ENCODE measurements at places on chromosomes 4 and X.

DNA sequence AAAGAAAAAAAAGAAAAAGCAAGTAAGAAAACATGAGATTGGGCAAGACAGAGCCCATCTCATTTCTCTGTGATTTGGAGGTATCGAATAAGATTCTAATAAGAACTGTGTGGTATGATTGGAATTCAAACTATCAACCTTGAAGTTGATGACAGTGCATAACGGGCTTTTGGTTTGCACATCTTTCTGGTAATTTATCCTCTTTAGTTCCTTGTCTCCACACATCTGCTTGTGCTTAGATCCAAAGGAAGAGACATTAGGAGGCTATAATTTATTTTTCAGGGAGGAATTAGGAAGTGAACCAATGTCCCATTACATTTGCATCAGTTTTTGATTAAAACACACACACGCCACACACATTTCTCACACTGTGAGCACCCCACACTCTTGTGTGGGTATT, 149.9 kb downstream of the ARSF start:
- DNase-seq = no peak

- peak; percentile 55 for DNase-seq
Measured at GRCh38 chr4:83569987-83570386, 34.1 kb downstream of the GPAT3 start.

DNA sequence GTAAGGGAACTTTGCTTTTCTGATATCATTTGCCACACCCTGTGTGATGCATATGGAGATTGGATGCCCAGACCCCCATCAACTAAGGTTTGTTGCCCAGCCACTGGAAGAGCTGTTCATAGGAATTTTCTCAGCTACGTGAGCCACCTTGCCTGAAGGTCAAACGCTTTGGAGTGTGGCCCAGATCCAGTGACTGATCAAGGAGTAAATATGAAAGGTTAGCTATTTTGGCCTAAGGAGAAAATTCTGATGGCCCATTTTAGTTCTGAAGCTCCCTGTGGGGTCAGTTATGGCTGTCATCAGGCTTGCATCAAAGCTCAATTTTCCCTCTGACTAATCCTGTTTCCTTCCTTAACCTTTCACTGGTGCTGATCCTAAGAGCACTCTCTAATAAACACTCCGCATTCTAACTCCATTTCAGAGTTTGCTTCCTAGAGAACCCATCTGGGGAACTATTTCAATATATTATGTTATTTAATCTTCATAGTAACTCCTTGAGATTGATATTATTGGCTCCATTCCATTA, 407.7 kb downstream of the SPRY1 start:
- peak; percentile 45 for DNase-seq

- DNase-seq = no peak
Measured at GRCh38 chr4:153418121-153418520, 48.0 kb upstream of the TMEM131L start.

DNA sequence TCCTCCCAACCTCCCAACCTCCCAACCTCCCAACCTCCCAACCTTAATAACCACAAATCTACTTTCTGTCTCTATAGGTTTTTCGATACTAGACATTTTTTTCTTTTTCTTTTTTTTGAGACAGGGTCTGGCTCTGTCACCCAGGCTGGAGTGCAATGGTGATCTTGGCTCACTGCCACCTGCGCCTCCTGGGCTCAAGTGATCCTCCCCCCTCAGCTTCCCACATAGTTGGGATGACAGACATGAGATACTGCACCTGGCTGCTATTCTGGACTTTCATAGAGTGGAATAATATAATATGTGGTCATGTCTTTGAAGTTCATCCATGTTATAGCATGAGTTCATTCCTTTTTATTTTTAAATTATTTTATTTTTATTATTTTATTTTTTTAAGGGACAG, 39.5 kb upstream of the ZFX start:
- DNase-seq = no peak

DNA sequence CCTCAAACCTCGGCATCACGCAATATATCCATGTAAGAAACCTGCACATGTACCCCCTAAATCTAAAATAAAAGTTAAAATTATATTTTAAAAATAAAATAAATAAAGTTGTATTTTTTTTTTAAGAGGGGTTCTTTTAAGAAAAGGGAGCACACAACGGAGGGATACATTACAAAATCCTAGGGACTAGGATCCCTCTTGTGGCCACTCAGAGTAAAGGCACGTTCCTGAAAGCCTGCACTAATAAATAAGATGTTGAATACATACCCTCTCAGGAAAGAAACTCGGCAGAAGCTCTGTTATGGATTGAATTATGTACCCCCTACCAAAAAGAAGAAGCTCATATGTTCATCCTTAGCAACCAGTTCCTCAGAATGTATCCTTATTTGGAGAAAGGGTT, 50.9 kb upstream of the PRDX4 start:
- DNase-seq = peak; percentile 11

- DNase-seq = no peak
Measured at GRCh38 chr4:3792813-3793212, 26.6 kb downstream of the ADRA2C start.

GRCh38 chr4:5632066-5632440, 76.3 kb downstream of the EVC2 start:
- DNase-seq = no peak

GRCh38 chr4:25525896-25526295, 129.8 kb upstream of the SLC34A2 start:
- no peak for DNase-seq

GRCh38 chrX:18286322-18286831, 65.7 kb upstream of the BEND2 start:
- no peak for DNase-seq

GRCh38 chr4:168731006-168731636, 234.3 kb downstream of the PALLD start:
- DNase-seq = peak; percentile 52

DNA sequence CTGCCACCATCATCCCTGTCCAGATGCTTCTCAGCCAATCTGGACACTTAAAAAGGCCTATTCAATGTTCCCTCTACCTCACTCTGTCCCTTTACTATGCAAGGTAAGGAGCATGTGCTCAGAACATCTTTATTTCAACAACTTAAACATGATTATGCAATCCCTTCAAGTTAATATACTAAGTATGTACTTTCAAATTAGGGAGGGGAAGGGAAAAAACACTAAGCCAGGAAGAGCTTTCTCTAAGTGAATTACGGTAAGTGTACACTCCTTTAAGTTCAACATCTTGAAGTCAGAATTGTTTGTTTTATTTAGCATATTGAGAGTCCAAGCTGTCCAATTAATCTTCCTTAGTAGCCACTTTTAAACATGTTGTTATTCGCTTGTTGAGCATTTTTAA, 14.1 kb downstream of the SLC10A7 start:
- no peak for DNase-seq

- DNase-seq = no peak
Measured at GRCh38 chrX:102546828-102547493, 30.4 kb upstream of the TMSB15A start.

GRCh38 chrX:139932073-139932900, 566 bp downstream of the ATP11C start:
- no peak for DNase-seq

DNA sequence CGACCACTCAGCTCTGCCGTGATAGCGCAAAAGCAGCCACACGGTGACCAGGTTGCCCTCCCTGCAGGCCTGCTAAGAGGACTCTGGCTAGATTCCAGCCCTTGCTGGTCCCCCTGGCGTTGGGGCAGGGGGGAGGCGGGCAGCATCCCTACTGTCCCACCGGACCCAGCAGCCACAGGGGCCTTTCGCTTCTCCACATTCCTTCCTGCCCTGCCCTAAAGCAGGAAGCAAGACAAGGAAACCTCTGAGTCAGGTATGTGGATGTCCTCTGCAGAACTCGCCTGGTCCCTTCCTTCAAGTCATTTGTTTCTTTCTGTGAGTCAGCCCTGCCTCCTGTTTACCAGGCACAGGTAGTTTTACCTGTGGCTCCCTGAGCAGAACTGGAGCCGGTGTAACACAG, 60.2 kb upstream of the CLDN34 start:
- peak; percentile 23 for DNase-seq

DNA sequence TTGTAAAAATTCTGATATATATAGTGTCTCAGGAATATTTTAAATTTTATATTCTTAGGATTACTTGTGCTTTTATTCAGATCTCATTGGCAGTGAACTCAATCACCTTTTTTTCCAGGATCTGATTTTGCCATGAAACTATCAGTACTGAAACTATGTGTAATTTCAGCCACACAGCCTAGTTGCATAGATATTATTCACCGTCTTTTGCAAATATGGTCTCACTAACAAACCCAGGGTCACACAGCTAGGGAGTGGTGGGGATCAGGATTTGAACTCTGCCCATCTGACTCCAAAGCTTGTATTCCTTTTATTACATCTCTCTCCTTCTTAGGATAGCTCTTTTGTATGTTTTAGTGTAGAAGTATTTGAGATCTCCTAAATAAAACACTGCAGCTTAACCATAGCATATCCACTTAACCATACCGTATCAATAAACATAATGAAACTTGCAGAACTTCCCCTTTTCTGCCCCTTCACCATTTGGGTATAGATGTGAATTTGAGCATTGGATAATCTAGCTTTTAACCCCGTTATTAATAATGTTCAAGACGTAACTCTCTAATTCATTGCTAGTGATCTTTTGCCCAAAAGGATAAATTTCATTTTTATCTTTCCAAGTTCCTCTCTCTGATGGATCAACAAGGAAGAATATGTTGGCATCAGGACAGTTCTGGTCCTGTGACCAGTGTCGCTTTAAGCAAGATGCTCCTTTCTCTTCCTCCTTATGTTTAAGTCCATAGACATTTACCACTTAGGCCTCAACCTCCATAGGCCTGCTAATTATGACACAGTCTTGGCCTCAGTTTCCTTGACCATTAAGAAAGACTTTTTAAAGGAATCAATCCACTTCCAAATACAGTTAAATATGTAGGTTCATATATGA, 74.6 kb downstream of the RAPGEF2 start:
- no peak for DNase-seq

DNA sequence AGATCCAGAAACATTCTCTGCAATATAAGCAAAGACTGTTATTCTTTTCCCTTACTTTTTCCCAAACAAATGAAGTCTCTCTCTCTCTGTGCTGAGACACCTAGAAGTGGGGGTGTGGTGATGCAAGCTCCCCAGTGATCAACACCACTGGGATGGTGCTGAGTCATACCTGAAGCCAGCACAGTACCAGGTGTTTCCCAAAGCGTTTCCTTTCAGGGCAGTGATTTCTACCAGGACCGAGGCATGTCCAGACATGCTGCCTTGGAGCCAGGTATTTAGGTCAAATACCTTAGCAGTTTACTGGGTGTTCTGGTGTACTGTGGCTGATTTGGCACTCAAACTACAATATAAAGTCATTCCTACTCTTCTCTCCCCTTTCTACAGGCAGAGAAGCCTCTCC, 726.5 kb downstream of the FAM133A start:
- DNase-seq = peak; percentile 4

GRCh38 chr4:138627096-138627495, 384.9 kb upstream of the SLC7A11 start:
- peak; percentile 18 for DNase-seq
